ENCODE measurements at places on chromosomes 11 and 22. TPM values are rescaled to one million over a fixed set of nuclear protein-coding genes. Genes with fewer than 3 reads are reported as not detected.

DNA sequence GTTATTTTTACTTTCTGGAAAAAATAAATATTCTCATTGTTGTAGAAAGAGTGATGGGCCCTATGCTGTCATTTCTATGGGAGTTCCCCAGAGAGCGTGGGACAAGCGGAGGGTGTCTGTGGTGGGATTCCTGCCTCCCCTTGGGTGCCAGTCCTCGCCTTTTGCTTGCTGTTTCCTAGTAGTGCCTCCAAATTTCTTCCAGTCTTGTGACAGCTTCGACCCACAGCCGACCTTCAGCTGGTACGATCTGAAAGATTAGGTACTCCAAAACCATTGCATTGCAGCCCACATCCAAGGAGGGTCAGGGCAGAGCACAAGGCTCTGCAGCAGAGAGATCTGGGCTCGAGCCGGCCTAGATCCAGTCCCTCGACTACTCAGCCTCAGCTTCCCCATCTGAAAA, 58.9 kb upstream of the EMID1 start:
- H3K4me1 ChIP-seq = peaks cover 2% of the 10 kb centered on the region
- peaks cover 4% of the 10 kb centered on the region for H3K36me3 ChIP-seq
- no peak for DNase-seq

DNA sequence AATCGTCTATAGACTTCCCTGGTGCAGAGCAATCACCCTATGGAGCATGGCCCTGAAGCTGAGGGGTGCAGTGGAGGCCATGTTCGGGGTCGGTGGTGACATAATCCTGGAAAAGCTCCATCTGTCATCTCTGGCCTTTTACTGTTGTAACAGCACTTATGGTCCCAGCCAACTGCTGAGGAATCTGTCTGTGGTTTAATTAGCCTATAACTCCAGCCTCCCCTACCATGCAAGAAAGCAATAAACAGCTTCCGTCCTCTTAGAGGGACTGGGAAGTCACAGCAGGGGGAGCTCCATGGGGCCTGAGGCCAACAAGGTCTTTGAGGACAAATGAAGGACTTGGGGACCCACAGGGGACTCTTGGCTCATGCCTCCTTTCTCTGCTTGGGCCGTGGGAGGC, 159.1 kb upstream of the NECTIN1 start:
- H3K4me3 ChIP-seq = no peak overlapping the region
- H3K27me3 ChIP-seq = peaks cover 40% of the 10 kb centered on the region
- no peak overlapping the region for H3K27ac ChIP-seq
- DNase-seq = no peak

The POU2AF2 gene
- total RNA-seq = not detected

The SLC29A2 gene
- 35.6 TPM for total RNA-seq

The SYT13 gene
- total RNA-seq = 24.5 TPM

Data from progenitor cell of endocrine pancreas (in vitro differentiated cells).